Peyer's patch (tissue), 4 donors: ENCODE measurements at places on chromosomes 13 and 19.

DNA sequence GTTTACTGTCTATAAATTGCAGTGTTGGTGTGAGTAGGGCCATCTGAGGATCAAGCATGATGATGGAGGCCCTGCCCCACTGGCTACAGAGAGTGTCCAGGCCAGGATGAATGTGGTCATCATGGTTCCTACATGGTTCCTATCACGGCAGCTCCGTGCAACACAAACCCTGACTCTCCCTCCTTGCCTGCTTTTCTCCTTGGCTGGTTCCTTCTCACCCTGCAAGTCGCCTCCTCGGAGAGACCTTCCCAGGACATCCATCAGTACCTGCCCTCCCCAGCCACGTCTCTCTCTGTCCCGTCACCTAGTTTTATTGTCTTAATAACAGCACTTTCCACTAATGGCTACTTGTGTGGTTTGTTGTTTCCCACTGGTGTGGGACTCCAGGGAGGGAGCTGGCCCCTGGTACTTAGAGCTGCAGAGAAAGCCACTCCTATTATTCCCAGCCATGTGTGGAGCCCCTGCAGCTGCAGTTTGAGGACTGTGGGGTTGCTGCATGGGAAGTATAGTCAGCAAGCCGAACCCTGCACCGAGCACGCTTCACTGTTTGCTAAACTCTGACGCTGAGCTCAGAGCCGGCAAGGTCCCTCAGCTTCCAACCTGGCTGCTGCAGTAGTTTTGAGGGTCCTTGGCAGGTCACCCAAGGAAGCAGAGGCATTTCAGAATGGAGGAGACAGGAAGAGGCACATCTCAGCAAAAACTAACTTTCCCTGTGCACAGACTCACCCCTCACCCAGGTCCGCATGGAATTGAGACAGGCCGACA lies 146.4 kb upstream of the VSTM2B start:
- peak; percentile 8 for DNase-seq

DNA sequence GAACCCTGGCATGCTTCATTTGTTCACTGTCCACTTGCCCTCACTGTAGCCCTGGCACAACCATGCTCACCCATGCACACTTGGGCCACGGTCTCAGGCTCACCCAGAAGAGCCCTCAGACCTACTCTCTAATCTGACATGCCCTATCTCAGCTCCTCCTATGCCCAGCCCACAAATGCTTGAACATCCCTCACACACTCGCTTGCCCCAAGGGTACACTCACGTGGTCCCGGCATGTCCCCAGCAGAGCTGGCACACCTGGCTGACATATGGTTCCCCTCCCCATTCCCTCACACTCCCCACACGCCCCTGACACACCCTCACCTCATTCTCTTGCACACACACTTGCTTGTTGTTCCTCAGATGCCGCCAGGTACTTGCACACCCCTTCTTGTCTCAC lies 55.7 kb downstream of the MAP4K1 start:
- DNase-seq: no peak

DNA sequence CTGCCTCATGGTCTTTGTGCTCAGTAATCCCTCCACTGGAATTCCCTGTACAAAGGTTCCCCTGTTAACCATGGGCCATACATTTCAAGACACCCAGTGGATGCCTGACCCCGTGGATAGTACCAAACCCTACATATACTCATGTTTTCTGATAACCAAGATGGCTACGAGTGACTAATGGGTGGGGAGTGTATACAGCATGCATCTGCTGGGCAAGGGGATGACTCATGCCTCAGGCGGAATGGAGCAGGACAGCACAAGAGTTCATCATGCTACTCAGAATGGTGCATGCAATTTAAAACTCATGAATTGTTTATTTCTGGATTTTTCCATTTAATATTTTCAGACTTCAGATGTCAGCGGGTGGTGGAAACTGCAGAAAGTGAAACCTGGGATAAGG lies 13.3 kb upstream of the FGF9 start:
- DNase-seq: no peak

DNA sequence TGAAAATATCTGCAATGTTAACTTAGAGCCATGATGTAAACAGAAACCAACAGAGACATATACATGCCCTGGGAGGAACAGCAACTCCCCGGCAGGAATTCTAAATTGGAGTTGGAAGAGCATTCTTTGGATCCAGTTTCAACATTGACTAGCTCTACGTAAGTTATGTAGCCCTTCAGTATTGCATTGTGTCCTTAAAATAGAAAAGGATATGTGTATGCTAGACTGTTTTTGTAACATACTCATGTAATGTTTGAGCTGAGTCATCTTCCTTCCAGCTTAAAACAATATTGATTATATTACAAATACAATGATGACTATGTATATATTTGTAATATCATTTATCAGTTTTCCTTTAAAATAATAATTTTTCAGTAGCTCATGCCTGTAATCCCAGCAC lies 1422.2 kb upstream of the PCDH20 start:
- no peak for DNase-seq

DNA sequence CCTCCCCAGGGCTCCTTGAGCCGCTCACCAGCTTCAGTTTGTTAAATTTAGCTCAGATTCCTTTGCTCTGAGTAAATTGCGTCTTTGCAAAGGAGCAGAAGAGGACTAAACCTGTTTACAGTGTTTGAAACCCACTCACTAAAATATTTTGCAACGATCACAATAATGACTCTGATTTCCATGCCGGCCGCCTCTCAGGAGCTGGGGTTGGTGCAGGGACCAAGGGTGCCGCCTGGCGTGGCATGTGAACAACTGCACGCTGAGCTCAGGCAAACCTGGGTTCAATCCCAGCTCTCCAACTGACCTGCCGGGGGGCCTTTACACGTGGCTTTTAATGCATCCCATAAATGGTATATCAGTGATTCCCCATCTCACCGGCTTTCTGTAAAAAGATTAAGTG lies 68.7 kb upstream of the CACNA1A start:
- DNase-seq: no peak

DNA sequence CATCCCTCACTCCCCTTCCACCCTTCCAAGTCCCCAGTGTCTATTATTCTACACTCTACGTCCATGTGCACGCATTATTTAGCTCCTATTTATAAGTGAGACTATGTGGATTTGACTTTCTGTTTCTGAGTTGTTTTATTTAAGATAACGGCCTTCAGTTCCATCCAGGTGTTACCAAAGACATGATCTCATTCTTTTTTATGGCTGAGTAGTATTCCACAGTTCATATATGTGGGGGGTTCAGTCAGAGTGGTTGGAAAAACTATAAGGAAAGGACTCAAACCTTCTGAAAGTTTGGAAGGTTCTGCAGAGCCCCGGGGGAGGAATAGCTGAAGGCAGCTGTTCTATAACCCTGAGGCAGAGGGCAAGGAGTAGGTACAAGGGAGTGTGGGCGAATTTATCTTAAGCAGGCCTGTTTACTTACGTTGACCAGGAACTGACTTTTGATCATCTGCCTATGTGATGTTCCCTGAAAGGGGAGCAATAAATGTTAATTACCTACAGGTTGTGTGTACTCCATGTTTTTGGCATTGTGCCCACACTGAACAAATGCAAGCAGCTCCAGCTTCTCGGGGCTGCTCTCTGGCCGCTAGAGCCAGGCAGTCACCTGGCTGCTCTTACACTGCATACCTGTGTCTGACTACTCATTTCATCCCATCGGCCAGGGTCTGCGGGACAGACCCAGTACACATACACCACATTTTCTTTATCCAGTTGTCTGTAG lies 13.5 kb upstream of the ADGRE1 start:
- no peak for DNase-seq

DNA sequence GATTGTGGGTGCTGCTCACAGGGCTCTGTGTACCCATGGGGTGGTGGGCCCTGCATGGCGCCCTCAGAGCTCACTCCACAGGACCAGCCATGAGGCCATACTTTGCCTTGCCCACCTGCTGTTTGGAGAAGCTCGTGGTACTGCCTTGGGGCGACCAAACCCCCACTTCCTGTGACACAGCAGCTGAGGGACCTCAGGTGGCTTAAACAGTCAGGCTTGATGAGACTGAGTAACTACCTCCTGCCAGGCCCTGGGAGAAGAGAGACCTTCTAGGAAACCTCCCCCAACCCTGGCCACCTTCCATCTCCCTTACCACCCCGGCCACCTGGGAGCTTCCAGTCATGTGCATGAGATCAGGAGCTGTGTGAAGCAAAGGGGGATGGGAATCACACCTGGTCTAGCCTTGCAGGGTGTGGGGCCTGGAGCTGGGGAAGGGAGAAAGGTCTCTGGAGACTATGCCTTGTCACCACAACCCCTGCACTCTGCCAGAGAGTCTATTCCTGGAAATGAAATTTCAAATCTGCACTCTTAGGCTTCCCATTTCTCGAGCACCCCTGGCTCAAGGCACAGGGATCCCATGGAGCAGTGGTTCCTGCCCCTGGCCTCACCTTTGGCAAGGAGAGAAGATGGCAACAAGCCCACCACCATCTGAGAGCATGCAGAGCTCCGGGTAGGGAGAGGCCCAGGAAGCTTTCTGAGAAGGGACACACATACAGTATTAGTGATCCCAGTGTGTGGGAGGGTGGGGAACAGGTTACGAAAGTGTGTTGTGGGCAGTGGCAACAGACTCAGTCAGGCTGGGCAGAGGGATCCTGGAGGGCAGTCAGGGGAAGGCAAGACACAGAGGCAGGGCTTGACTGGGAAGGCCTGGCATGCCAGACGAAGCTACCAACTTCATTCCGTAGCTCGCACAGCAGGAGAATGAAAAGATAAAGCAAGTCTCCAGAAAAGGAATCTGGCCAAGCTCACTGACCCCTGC lies 125.0 kb downstream of the URI1 start:
- peak; percentile 25 for DNase-seq

- DNase-seq: no peak
These were observed 1460.3 kb downstream of the UQCRFS1 start for GRCh38 chr19:27752530-27753184.

GRCh38 chr13:94330552-94331071 lies 148.9 kb downstream of the DCT start:
- no peak for DNase-seq

DNA sequence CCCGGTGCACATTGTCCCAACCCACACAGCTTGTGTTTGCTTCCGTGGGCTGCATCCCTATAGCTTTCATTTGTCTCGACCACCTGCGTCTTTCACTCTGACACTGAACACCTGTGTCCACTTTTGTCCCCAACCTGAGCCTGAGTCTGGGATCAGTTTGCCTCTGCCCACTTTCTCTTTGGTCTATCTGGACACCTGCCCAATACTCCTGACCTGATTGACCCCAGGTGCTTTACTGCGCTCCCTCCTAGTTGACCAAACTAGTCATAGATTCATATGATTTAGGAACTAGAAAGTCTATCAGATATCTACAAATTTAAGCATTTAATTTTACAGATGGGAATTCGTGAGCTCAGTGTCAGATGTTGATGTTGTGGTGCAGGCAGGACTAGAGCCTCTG lies 209.9 kb downstream of the DCT start:
- DNase-seq: no peak

DNA sequence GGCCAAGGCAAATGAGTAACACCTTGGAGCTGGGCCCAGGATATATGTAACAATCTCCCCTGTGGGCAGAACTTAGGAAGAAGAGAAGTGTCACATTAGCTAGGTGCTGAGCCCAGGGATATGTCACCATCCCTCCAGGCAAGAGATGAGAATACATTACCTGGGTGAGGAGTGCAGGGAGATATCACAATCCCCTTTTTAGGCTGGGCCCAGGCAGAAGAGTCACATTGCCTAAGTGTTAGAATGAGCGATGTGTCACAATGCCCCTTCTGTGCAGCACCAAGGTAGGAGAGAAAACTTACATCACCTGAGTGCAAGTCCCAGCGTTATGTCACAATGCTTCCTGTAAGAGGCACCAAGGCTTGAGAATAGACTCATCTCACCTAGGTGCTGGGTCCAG lies 60.3 kb downstream of the ZNF726 start:
- no peak for DNase-seq

GRCh38 chr19:6509118-6509971 lies 7.2 kb upstream of the TUBB4A start:
- no peak for DNase-seq

DNA sequence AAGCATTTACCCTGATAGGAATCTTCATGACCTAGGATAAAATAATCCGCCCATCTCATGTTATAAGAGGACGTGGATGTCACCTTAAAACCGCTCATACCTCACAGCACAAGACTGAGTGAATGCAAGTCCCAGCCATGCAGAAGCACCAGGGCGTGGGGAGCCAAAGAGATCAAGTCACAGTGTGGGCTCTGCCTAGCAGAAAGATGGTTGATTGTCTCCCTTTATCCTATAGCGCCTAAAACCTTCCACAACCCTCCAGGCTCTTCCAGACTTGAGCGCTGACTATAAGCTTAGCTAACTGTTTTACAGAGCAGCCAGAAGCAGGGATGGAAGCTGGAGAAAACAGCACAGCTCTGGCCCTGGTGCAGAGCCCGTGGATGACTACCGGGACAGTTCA lies 6.8 kb upstream of the ANKRD10 start:
- no peak for DNase-seq

DNA sequence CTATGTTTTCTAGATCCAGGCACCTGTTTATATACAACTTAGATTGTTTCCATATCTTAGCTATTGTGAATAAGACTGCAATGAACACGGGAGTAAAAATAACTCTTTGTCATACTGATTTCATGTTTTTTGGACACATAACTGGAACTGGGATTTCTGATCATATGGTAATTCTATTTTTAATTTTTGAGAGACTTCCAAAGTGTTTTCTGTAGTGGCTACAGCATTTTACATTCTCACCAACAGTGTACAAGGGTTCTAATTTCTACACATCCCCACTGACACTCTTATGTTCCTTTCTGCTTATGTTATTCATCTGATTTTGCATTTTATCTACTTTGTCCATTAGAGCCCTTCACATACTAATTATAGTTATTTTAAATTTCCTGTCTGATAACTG lies 1152.9 kb downstream of the SLITRK1 start:
- DNase-seq: no peak

- DNase-seq: no peak
These were observed 4.8 kb downstream of the FFAR3 start for GRCh38 chr19:35363001-35363590.

GRCh38 chr13:35859981-35860380 lies 271.2 kb downstream of the DCLK1 start:
- DNase-seq: no peak

DNA sequence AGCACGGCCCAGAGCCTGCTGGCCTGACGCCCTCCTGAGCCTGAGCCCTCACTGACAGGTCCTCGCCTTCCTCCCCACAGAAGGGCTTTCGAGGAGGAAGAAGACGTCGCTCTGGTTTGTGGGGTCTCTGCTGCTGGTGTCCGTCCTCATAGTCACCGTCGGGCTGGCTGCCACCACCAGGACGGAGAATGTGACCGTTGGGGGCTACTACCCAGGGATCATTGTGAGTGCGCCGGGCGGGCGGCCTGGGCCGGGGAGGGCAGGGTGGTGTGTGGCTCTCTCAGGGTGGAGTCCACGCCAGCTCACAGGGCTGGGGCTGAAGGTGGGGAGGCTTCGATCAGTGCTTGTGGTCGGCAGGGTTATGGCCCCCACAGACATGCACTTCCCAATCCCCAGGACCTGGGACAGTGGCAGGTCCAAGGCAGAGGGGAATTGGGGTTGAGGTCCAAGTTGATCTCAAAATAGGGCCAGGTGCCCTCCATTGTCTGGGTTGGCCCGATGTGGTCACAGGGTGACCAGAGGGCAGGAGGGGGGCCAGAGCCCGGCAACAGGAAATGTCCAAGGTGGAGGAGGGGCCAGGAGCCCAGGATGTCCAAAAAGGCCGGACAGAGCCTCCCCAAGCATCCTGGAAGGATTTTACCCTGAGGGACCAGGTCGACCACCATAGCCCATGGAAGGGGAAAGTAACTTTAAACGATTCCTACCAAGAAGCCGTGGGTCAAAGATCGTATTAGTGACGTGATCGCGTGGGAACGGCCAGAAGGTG lies 7.2 kb downstream of the TMEM255B start:
- no peak for DNase-seq
